ENCODE measurements at places on chromosomes 13 and 19.
A peak's percentile ranks its signal among the peaks of the same experiment; 100 is the strongest.

DNA sequence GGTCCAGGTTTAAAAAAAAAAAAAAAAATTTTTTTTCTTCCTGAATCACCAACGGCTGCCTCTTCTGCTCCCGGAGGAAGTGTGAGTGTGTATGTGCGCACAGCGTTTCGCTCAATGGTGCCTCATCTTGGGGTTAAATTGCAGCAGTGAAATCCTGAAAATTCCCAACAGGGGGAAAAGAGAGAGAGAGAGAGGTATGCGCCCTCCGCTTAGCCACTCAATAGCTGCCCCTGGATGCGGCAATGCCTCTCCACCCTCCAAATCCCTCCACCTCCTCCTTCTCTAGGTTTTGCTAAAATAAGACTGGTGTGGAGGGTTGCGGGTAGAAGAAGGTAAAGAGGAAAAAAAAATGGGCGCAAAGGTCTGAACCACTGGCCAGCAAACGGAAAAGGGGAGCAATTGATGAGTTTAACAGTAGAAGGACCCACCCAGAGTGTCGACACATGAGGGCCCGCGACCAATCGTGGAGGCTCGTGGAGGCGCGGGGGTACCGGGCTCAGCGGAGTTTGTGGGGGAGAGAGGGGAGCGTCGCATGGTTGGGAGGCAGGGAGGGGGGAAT is 853 bp upstream of the CACNA1A start:
- DNase-seq: no peak

- no peak for DNase-seq
Observed at GRCh38 chr13:85441364-85441763, 357.9 kb downstream of the SLITRK6 start.

DNA sequence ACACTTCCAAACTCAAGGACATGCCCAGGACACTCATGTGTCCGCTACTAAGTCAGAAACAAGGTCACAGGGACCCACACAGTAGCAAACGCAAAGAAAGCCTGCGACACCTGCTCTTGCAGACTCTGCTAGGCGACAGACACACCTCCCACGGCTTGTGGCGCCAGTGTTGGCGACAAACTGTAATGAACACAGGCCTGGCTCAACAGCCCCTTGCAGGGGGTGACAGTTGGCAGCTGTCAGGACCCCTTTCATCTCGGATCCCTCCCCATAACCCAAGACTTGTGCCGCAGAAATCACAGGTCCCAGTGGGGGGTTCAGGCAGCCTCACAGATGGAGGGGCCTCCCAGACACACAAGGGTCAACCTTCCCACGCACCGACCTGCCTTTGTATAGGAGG is 364 bp downstream of the CKM start:
- no peak for DNase-seq

- no peak for DNase-seq
Observed at GRCh38 chr13:64992314-64992713, 2237.8 kb downstream of the PCDH9 start.

- no peak for DNase-seq
Observed at GRCh38 chr13:77740097-77740735, 42.7 kb downstream of the SLAIN1 start.

DNA sequence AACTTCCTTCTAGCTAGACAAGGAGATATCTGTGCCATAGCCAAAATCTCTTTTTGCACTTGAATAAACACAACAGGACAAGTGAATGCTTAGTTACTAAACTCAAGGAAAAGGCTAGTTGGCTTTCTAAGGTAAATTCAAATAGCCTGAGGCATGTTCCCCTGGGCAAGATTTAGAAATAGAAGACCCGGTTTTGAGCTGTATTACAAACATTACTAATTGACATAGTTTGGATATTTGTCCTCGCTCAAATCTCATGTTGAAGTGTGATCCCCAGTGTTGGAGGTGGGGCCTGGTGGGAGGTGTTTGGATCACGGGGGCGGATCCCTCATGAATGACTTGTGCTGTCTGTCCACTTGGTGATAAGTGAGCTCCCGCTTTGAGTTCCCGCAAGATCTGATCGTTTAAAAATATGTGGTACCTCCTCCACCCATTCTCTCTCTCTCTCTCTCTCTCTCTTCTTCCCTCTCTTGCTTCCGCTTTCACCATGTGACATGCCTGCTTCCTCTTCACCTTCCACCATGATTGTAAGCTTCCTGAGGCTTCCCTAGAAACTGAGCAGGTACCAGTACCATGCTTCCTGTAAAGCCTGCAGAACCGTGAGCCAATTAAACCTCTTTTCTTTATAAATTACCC is 3.9 kb upstream of the KBTBD6 start:
- DNase-seq: no peak

DNA sequence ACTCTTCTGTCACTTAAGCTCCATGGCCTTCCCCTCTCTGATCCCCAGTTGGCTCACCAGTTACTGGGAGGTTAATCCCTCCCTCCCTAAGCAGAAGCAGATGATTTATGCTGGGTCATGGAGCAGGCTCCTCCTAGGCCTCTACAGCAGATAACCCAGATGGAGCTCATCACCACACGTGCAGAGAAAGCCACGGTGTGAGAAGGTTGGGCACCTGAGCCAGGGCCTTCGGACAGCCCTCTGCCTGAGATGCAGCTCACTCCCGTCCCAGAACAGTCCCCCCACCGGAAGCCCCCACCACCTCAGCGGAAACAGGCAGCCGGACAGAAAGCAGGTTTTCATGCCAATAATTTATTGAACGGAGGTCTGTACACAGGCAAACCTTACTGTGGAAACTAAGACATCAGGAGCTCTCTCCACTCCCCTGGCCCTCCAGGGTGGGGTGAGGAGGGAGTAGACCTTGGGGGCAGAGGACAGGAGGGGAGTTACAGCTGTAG is 9.8 kb downstream of the ZNF526 start:
- DNase-seq: peak; percentile 90

DNA sequence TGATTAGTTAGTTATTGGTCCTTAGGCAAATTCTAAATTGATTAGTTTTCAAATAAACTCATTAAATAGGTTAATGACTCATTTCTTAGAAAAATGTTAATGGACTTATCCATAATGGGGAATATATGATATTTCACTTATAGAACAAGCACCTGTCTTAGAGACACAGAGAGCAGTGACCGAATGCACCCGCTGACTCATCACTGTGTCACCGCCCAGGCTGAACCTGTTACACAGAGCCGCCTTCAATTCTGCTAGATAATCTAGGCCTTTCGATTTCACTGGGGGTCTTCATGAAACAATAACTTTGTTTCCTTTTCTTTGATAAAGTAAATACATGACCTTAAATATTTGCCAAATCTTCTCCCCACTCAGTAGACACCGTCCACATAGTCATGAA is 13.1 kb downstream of the IRS2 start:
- peak; percentile 40 for DNase-seq

GRCh38 chr13:66407128-66407527 is 823.0 kb downstream of the PCDH9 start:
- DNase-seq: no peak

- no peak for DNase-seq
Observed at GRCh38 chr13:96982672-96983071, 11.6 kb downstream of the OXGR1 start.

- DNase-seq: no peak
Observed at GRCh38 chr19:16890461-16891184, 1.8 kb downstream of the F2RL3 start.

DNA sequence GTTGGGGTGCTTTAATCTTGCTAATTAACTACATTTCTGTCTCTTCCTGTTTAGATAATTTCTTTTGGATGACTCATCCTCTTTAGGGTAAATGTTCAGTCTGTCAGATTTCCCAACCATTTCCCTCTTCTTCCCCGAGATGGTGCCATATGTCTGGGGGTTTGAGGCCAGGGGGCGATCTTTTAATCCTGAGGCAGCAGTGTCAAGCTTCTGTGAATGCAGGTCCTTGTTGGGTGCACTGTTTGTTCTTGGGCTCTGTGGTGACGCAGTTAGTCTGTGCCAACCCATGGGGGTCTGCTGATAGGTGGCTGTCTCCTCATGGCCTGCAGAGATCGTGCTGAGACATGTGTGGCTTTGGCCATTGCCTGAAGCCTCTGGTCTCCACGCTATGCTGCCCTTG is 420.4 kb downstream of the NDFIP2 start:
- no peak for DNase-seq

DNA sequence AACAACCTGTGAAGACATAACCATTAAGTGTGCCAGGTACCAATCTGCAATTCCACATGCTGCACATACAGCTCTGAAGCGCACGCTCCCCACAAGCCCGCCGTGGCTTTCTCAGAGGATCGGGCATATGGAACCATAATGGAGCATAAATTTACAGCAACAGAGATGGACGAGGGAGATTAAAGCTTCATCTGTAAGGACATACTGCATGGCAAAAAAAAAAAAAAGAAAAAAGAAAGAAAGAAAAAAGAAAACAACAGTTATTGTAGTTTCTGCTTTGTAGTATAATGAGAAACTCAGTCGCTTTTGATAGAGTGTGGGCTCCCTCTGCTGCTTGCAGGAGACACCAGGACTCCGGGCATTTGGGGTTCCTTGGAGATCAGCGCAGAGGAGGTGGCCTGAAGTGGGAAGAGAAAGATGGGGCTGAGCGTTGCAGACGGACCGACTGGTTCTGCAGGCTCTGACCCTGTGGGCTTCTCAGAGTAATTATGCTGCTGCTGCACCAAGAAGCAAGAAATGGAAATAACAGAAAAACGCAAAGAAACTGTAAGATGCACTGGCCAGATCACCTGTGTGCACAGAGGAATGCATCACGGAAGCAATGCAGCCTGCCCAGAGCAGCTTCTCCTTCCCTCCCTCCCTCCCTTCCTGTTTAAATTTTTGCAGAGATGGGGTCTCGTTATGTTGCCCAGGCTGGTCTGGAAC is 10.8 kb upstream of the PDCD5 start:
- peak; percentile 16 for DNase-seq

- no peak for DNase-seq
Observed at GRCh38 chr13:65560936-65561335, 1669.2 kb downstream of the PCDH9 start.

GRCh38 chr13:43085545-43085944 is 62.2 kb downstream of the DNAJC15 start:
- peak; percentile 5 for DNase-seq

DNA sequence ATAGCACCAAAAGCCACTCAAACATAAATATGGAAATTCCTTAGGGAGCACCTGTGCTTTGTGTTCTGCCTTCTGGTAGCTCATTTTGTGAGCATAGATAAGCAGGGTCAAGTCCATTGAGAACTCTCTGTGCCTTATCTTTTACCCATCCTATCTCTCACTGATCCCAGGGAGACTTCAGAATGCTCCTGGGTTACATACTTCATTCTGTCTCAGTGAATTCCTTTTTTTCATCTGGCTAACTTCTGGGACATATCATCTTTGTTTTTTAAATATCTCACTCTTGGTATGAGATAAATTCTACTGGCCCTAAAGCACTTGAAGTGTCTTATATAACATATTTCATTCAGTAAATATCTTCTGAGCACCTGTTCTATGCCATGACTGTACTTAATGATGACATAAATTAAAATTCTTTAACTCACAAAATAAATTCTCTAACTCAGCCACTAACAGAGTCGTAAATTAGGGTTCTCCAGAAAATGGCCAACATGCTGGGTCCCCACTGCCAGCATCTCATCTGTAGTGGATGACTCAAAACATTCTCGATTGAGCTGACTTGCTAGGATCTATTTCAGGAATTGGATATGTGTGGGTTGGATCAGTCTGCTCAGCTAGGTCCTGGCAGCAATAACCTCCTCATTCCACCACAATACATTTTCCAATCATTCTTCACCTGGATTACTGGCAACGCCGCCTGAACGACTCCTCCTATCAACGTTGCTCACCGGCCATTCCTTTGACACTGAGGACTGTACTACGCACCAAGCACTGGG is 170.2 kb downstream of the FOXO1 start:
- DNase-seq: no peak
